Epithelial cell of proximal tubule (primary cell): ENCODE measurements at places on chromosomes 1 and 21.

- DNase-seq, result no peak
These were observed 1.4 kb downstream of the NID1 start for GRCh38 chr1:236063551-236063918.

DNA sequence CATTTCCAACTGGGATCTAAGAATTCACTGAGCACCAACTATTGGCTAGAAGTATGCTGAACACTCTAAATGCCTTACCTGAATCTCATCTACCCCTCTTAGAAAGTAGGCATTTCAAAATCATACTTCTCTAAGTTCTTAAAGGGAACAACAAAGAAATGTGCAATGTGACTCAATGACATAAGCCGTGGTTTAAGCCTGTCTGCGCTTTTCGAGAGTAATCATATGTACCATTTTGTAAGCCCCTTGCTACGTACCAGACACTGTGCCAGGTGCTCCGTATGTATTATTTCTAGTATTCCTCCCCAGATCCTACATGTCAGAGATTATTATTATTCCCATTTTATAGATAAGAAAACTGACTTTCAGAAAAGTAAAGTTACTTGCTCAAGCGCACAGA, 454.2 kb downstream of the SETD4 start:
- DNase-seq, result no peak

GRCh38 chr1:221085701-221086375, 206.6 kb downstream of the HLX start:
- DNase-seq, result no peak

DNA sequence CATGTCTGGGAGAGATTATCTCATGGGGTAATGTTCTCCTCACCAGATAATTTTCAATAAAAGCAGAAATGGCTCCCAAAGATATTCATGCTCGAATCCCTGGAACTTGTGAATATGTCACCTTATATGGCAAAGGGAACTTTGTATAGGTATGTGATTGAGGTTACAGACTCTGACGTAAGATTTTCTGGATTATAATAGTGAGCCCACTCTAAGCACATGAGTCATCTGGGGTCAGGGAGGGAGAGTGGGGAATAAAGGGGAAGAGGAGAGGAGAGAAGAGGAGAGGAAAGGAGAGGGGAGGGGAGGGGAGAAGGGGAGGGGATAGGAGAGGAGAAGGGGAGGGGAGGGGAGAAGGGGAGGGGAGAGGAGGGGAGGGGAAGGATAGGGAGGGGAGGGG, 1193.9 kb downstream of the PLA2G4A start:
- no peak for DNase-seq

DNA sequence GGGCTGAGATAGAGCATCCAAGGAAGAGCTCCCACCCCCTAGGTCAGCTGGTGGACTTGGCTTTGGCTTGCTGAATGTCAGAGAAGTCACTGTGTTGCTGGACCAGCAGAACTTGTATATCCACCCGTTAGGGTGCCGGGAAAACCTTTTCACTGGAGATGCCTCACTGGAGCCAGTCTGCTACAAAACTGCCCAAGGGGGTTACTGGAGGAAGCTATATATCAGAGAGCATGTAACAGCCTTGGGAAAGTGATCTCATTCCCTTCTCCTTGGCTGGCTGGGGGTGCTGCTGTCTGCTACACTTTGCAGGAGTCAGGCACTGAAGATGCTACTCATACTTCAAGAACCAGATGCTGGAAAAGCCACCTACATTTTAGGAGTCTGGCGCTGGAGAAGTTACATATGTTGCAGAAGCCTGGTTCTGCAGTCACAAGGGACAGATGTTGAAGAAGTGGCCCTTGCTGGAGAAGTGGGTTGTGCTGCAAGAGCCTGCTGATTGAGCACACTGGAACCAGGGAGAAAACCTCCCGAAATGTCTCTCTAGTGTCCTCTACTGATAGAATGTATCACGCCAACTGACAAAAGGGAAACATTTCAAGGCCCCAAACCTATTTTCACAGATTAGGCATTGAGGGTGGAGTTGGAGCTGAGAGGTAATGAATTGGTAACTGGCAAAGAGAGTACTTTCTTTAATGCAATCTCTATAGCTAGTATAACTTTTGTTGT, 250.6 kb downstream of the SPATA17 start:
- DNase-seq, result no peak

- no peak for DNase-seq
These were observed 24.5 kb downstream of the SERINC2 start for GRCh38 chr1:31437433-31438037.

DNA sequence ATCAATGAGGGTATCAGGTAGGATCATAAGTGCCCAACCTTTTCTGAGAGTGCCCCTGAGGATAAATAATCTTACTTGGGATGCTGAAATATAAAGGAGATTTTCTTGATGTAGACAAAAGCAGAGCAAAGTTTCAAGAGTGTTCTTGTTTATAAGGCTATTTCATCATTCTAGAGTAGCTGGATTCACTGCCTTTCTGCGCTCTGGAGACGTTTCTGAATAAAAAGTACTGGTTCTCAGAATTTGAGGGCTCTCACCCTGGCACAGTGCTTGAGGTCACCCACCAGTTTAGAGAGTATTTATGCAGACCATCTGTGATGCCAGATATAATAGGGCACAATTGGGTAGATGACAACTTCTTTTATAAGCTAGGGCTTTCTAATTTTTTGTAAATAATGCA, 103.3 kb downstream of the GDAP2 start:
- no peak for DNase-seq
